ENCODE measurements at places on chromosomes 6 and 20. TPM values are rescaled to one million over a fixed set of nuclear protein-coding genes. Genes with fewer than 3 reads are reported as not detected.

GRCh38 chr6:10793695-10794094 lies 44.6 kb downstream of the MAK start:
- DNase-seq: no peak

DNA sequence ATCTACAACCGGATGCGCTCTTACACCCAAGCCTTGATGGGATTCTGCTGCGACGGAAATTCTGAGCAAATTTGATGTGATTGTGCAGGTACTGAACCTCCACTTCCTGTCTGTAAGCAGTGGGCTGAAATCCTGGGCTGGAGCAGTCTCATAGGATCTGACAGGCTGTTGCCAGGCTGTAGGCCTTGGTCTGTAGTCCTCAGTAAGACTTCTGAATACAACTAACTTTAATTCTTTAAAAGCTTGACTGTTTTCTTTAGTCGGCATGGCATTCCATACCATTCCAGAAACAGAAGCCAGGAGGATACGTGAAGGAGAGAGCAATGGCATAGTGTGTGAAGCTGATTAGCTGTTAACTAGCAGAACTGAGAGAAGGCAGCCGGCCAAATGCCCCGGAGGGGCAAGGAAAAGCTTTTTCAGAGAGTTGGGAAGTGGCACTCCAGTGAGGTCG lies 68.3 kb downstream of the ADTRP start:
- DNase-seq: no peak

DNA sequence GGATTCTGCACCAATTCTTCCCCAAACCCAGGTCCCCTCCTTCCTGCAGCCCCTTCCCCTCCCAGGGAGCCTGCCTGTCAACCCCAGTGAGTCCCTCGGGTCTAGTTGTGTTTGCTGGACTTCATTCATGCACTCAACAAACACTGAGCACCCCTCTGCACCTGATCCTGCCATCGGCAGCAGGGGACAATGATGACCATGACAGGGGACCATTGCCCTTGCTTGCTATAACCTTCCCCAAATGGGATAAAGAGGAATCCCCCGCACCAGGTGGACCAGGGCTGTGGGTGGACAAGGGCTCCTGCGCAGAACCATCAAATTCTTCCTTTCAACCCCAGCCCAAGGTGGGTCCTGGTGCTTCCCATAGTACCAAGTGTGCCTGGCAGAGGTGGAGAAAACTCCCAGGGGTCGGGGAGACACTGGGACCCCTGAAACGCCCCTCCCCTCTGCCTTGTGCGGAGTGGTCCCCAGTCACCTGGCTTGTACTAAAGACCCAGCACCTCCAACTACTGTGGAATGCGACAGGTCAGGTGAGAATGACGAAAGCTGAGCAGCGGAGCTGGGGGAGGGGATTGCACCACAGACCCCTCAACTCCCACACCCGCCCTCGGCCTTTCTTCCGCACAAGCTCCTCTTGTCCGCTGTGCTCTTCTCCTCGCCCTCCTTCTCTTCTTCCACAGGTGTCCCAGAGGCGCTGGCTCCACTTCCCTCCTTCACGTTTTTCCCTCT lies 119.9 kb upstream of the ZNF217 start:
- DNase-seq: no peak

DNA sequence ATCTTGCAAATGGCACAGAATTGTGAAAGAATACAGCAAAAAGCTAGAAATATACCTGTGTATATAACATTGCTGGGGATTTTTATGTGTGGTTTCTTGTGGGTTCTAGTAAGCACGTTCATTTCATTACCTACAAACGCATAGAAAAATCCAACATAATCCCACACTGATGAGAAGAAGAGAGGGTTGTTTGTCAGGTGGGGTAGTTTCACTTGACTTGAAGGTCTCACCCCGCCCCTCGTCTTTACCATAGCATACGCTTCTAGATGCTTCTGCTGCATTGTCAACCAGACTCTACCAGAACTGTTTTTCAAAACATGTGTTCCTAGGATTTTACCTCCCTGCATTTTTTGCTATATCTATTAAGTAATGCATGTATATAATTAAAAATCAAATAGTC lies 284.1 kb upstream of the TAB2 start:
- no peak for DNase-seq

SLC22A2 gene
- 0.90 TPM for total RNA-seq

- DNase-seq: no peak
Observed at GRCh38 chr20:25222461-25223178, 25.3 kb upstream of the PYGB start.

LBP gene
- total RNA-seq: not detected

- no peak for DNase-seq
Observed at GRCh38 chr20:36117638-36118037, 36.9 kb upstream of the EPB41L1 start.

DNA sequence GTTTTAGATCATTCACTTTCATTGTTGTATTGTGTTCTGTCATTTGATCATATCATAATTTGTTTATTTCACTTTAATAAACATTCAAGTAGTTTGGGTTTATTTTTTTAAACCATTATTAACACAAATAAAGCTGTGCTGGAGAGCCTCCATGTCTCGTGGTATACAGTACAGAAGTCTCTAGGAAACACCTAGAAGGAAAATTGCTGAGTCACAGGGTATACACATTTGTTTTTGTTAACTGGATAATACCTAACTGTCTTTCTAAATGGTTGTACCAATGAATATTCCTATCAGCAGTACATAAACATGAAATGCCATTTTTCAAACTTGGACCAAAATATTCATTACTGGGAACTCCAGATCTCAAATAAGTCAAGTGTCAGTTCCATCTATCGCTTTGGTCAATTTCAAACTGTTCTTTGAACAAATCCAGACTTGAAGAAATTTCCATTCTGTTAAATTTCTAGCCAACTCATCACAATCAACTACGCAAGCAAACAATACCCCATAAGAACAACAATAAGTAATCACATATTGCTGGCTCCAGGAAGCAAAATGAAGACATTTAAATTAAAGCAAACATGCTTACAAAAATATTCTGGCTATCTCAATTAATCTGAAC lies 138.1 kb downstream of the ATXN1 start:
- no peak for DNase-seq

RFX6 gene
- not detected for total RNA-seq

SLC26A8 gene
- 10.1 TPM for total RNA-seq

DNA sequence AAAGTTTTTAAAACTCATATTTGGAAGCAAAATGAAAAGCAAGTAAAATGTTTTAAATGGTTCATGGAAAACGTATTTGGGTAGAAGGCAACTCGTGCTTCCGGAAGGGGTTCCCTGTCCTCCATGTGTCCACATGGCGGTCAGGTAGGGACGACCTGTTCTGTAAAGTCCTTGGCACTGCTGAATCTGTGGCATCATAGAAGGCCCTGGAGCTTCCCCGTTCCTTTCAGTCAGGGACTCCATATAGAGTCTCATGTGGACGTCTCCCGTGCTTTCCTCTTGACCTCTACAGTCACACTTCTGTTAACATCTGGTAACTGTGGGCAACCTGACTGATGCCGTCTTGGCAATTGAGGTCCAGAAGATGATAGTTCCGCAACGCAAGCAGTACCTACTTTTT lies 11.4 kb downstream of the DYNLT1 start:
- no peak for DNase-seq

ERVFRD-1 gene
- not detected for total RNA-seq

DNA sequence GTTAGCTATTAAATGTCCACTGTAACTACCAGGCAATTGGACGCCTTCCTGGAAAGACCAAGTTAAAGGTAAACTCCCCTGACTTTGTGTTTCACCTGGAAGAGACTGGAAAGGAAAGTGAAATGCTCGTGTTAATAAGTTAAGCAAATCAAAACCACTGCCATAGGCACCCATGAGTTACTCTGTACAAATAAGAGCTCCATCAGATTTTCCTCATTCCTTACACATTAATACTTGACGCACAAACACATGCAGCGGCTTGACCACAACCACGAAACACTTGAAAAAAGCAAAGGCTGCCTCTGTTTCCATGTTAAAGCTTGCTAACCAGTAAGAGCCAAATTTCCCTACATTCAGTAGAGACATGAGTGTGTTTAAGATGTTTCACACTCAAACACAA lies 19.8 kb downstream of the GCM1 start:
- no peak for DNase-seq

PGC gene
- total RNA-seq: not detected

HDGFL1 gene
- total RNA-seq: 0.88 TPM

IL17A gene
- not detected for total RNA-seq

NELFCD gene
- 78.7 TPM for total RNA-seq

DNA sequence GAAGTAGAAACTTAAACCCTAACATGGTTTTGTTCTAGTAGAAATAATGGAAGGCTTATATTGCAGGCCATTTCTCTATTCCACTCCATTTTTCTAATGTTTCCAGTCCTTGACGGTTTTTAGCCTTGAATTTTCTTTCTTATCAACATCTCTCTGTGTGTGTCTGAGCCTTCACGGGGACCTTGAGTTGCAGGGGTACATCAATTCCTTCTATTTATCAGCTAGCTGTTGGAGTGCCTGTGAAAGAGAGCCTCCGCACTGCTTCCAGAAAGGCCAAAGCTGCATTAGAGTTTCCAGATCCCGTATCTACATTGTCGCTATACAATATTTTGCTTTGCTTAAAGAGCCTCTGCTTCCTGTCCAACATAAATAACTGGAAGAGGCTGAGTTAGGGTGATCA lies 5.4 kb upstream of the HSF2 start:
- no peak for DNase-seq

- DNase-seq: no peak
Observed at GRCh38 chr6:165638530-165638929, 24.5 kb downstream of the PDE10A start.

- DNase-seq: no peak
Observed at GRCh38 chr6:114061741-114062140, 90.8 kb upstream of the HDAC2 start.

Data from dorsolateral prefrontal cortex (tissue), 122 donors.